ENCODE measurements at places on chromosomes 5 and 9.

DNA sequence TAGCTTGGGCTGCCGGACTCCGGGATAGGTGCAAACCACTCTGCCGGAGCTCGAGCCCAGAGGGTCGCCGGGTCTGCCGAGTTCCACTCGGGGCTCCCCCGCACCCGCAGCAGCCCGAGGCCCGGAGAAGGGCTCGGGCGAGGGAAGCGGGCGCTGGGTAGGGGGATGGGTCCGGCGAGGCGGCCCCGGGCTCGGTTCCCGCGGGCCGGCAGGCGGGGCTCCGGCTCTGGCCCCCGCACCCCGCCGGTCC, 507 bp downstream of the RICTOR start:
- DNase-seq: no peak

DNA sequence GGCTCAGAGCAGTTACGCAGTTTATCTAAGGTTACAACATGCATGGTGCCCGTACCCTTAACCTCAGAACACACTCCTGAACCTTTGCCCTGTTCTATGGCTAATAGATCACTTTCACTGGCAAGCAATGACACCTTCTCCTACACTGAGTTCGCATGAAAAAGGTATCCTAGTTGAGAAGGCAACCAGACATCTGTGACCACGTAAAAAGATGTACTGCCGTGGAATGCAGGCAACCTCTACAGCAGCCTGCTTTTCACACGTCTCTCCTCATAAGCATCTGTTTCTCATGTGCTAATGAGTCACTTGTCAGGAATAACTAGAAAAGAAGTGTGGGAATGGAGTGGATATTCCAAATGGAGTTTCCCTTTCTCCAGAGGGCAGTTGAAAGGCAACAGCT, 71.4 kb downstream of the FBXO38 start:
- no peak for DNase-seq

GRCh38 chr9:79694208-79694607, 122.4 kb downstream of the TLE4 start:
- no peak for DNase-seq

DNA sequence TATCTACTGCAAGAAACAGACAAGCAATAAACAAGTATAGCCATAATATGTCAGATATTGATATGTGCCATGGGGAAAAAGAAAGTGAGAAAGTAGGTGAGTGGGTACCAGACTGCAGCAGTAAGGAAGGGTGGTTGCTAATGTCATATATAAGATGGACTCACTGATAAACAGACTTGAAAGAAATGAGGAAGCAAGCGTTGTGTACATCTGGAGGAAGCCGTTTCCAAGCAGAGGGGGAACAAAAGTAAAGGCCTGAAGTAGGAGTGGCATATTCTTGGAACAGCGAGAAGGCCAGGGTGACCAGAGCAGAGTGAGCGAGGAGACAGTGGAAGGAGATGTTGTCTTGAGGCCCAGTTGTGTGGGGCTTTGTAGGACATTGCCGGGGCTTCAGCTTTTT, 142.2 kb upstream of the MAP3K1 start:
- DNase-seq: no peak

DNA sequence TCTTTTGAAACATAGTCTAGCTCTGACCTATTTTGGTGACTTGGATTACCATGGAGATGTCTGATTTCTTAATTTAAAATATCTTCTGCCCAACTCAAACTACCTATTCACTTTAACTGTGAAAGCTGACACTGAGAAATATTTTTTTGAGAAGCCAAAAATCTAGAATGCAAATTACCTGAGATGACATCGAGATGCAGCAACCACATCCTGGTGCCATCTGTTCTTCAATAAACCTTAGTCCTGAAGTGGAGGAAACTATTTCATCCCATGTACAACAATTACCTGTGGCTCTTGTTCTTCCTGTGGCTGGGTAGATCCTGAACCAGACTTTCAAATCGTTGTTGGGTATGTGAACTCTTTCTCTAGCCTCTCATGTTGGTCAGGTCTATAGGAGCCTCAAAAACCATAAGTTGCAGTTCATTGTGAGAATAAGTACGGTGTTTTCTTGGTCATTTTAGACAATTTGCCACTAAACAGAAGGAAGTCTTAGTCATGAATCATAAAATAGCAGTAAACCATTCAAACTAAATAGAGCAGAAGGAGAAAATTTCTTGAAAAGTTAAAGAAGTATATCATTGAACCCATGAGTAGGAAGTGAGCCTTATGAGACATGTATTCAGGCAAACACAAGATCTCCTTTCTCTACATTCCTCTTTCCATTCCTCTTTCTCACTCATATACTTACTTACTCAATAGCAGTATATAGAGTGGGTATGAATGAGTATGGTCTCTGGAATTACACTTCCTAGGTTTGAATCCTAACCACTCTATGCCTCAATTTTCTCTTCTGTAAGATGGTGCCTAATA, 176.0 kb downstream of the HMHB1 start:
- DNase-seq: no peak
